ENCODE measurements at places on chromosomes 7 and 10. TPM values are rescaled to one million over a fixed set of nuclear protein-coding genes. Genes with fewer than 3 reads are reported as not detected.

DNA sequence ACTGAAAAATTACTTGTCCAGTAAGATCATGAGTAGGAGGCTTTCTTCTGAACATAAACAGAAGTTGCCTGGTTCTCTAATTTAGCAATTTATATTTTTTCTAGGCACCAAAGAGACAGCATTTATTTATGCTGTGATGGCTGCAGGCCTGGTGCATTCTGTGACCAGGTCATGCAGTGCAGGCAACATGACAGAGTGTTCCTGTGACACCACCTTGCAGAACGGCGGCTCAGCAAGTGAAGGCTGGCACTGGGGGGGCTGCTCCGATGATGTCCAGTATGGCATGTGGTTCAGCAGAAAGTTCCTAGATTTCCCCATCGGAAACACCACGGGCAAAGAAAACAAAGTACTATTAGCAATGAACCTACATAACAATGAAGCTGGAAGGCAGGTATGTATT lies 2.8 kb downstream of the WNT16 start:
- H3K4me1 ChIP-seq: peaks cover 11% of the 10 kb centered on the region
- peaks cover 22% of the 10 kb centered on the region for H3K27me3 ChIP-seq
- H3K27ac ChIP-seq: no peak overlapping the region
- DNase-seq: no peak
- no peak overlapping the region for H3K4me3 ChIP-seq

GRCh38 chr7:102875700-102876295 lies 37.0 kb upstream of the LRRC17 start:
- no peak overlapping the region for H3K4me3 ChIP-seq
- DNase-seq: peak; percentile 100
- no peaks in the 10 kb centered on the region for H3K36me3 ChIP-seq
- no peaks in the 10 kb centered on the region for H3K27me3 ChIP-seq
- peak overlapping the region; percentile 98 for H3K27ac ChIP-seq

- H3K27ac ChIP-seq: no peak overlapping the region
- no peaks in the 10 kb centered on the region for H3K36me3 ChIP-seq
- no peaks in the 10 kb centered on the region for H3K27me3 ChIP-seq
- no peak overlapping the region for H3K4me3 ChIP-seq
- H3K4me1 ChIP-seq: no peaks in the 10 kb centered on the region
- DNase-seq: no peak
Observed at GRCh38 chr10:88624840-88625239, 38.3 kb downstream of the LIPJ start.

- H3K27ac ChIP-seq: no peak overlapping the region
- H3K27me3 ChIP-seq: no peaks in the 10 kb centered on the region
- DNase-seq: peak; percentile 24
Observed at GRCh38 chr10:61733358-61733940, 70.7 kb downstream of the CABCOCO1 start.

GRCh38 chr10:61332581-61332980 lies 120.6 kb downstream of the TMEM26 start:
- no peak overlapping the region for H3K4me3 ChIP-seq
- H3K4me1 ChIP-seq: no peaks in the 10 kb centered on the region
- H3K27me3 ChIP-seq: no peaks in the 10 kb centered on the region
- no peaks in the 10 kb centered on the region for H3K36me3 ChIP-seq
- H3K27ac ChIP-seq: no peak overlapping the region

Gene HOXA7
- total RNA-seq: not detected

Gene ACTR3C
- total RNA-seq: 0.25 TPM
